Activated B cell treated with CpG ODN at 0.5 μM for 24 hours (primary cell): ENCODE measurements at places on chromosomes 3 and 15. TPM values are rescaled to one million over a fixed set of nuclear protein-coding genes. Genes with fewer than 3 reads are reported as not detected.

The C15orf62 gene
- 5.7 and 6.5 TPM in 2 replicates for total RNA-seq

The TCAIM gene
- 11.8 and 12.9 TPM in 2 replicates for total RNA-seq

The GPR160 gene
- 63.2 and 65.5 TPM in 2 replicates for total RNA-seq

DNA sequence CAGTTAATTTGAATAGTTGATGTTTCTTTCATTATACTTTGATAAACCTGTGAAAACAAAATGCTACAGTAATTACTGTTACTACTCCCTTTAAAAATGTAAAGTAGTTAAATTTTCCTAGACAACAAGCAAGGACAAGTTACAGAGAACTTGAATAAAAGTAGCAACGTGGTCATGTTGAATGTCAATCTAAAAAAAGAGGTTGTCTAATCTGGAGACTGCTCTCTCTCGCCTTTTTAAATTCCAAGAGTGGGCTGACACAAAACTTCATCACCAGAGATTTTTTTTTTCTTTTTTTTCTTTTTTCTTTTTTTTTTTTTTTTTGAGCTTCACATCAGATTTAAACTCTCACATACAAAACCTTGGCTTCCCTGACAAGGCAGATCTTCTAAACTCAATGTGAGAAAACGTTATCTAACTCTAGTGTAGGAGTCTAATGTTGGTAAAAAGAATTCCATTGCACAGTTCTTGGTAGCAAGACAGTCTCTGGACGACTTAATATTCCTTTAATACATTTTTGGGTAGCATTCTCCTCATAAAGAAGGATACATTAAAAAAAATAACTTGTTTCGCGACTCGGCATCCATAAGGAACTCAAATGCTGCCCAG is 4.1 kb downstream of the FOXP1 start:
- H3K4me1 ChIP-seq = peaks cover 60% of the 10 kb centered on the region
- H3K36me3 ChIP-seq = peaks cover 25% of the 10 kb centered on the region
- H3K27ac ChIP-seq = peak overlapping the region; percentile 93
- DNase-seq = no peak

- no peaks in the 10 kb centered on the region for H3K36me3 ChIP-seq
- H3K4me3 ChIP-seq = no peak overlapping the region
- DNase-seq = no peak
- H3K4me1 ChIP-seq = no peaks in the 10 kb centered on the region
These were observed 231.9 kb downstream of the DTWD1 start for GRCh38 chr15:49852756-49853155.

DNA sequence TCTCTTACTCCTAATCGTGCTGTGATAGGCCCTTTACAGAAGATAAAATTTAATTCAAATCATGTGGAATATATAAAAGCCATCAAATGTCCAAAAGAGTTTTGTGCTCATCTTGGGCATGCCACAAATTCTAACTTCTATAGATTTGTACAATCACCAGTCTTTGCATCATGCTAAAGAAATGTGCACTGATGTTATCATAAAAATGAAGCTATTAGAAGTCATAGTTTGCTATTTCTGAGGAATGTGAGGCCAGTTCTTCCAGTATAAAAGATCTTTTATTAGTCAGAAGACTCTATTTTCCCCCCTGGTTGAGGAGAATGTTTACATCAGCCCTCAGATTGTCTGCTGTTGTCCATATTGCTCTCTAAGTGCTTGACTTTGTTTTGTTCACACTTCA is 2.1 kb upstream of the ANXA2 start:
- H3K4me3 ChIP-seq = no peak overlapping the region
- H3K36me3 ChIP-seq = peaks cover 17% of the 10 kb centered on the region
- H3K27me3 ChIP-seq = no peaks in the 10 kb centered on the region
- no peak overlapping the region for H3K27ac ChIP-seq

DNA sequence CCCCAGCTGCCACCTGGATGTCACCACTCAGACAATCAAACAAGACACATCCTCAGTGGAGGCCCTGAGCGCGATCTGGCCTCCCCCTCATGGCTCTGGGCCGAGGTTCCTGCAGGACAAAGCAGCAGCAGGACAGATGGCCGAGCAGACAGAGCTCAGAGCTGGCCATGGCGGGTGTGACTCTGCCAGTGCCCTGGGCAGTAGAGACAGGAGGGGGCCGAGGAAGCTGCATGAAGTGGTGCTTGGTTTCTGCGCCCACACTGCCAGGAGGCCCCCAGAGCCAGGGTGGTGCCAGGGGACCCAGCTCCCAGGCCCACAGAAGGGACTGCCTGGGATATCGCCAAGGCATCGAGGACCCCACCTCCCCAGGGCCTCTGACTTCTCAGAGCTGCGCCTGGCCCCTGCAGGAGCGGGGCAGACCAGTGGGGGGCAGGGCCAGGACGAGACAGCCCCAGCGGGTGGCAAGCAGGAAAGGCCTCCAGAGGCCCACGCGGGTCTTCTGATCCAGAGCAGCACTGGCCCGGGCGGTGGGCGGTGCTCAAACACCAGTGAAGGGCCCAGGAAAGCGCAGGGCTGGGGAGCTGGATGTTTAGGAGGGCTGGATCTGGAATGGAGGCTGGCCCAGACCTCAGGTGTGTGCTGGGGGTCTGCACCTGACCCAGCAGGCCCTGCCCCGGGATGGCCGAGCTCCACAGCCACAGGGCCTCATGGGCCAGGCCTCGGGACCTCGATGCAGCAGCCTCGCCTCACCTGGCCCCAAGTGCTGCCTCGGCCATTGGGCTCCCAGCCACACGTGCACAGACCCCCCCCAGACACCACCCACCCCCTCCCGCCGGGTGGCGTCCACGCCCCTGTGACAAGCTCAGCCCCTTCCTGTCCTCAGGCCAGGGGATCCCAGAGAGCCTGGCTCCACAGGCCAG is 76.0 kb downstream of the GOLGA8G start:
- DNase-seq = no peak
- H3K4me1 ChIP-seq = no peaks in the 10 kb centered on the region
- peaks cover 15% of the 10 kb centered on the region for H3K27me3 ChIP-seq
- no peak overlapping the region for H3K27ac ChIP-seq

DNA sequence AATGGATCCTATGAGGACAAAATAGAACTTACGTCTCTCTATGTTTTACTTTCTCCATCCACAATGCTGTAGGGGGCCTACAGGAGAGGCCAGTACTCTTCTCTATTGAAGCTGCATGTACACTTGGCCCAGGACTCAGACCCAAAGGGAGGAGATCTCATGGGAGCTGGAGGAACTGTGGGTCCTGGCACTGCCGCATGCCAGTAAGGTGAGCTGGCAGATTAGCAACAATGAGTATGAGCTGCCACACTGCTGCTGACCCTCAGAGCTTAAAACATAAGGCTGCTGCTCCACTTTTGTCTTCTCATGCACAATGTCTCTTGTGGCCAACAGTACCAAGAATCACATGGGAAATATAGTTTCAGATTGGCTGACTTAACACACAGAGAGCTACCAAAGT is 57.8 kb upstream of the TBC1D5 start:
- DNase-seq = no peak
- H3K4me1 ChIP-seq = peaks cover 10% of the 10 kb centered on the region
- H3K4me3 ChIP-seq = no peak overlapping the region
- H3K36me3 ChIP-seq = no peaks in the 10 kb centered on the region
- no peak overlapping the region for H3K27ac ChIP-seq
- H3K27me3 ChIP-seq = no peaks in the 10 kb centered on the region

GRCh38 chr3:101194392-101194791 is 126.0 kb downstream of the IMPG2 start:
- DNase-seq = no peak
- no peaks in the 10 kb centered on the region for H3K4me1 ChIP-seq
- H3K4me3 ChIP-seq = no peak overlapping the region
- H3K36me3 ChIP-seq = no peaks in the 10 kb centered on the region
- H3K27me3 ChIP-seq = no peaks in the 10 kb centered on the region
- H3K27ac ChIP-seq = no peak overlapping the region

DNA sequence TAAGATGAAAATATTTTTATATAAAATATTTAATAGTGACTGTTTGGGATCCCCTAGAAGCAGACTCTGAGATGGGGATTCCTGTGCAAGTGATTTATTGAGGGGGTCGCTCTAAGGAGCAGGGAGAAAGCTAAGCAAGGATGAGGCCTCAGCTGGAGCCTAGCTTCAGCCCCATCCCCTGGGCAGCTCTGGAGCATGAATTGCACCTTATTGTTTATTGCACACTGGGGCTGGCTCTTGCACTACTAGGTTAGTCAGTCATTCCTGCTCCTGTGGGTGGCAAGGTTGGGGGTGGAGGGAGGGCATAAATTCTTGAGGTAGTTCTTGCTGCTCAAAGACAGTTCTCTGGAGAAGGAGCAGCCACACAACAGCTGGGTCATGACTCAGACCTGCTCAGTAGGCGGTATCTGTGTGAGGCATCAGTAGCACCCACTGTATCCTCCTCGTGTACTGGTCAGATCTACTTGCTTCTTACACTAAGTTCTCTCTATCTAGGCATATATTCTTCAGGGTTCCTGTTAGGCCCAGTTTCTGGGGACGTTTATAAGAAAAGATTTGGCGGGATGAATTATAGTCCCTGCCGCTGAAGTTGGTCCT is 27.2 kb upstream of the TNFSF10 start:
- no peak for DNase-seq
- H3K36me3 ChIP-seq = no peaks in the 10 kb centered on the region
- no peak overlapping the region for H3K4me3 ChIP-seq
- H3K27me3 ChIP-seq = no peaks in the 10 kb centered on the region
- no peak overlapping the region for H3K27ac ChIP-seq

GRCh38 chr3:48247401-48247811 is 6.5 kb downstream of the ZNF589 start:
- H3K4me1 ChIP-seq = peaks cover 8% of the 10 kb centered on the region
- H3K27me3 ChIP-seq = no peaks in the 10 kb centered on the region
- H3K36me3 ChIP-seq = peaks cover 41% of the 10 kb centered on the region
- H3K27ac ChIP-seq = peak overlapping the region; percentile 2
- H3K4me3 ChIP-seq = no peak overlapping the region

- H3K27me3 ChIP-seq = no peaks in the 10 kb centered on the region
- H3K36me3 ChIP-seq = no peaks in the 10 kb centered on the region
- DNase-seq = no peak
- H3K27ac ChIP-seq = no peak overlapping the region
These were observed 291.3 kb upstream of the TRIM42 start for GRCh38 chr3:140386357-140387100.

- H3K4me3 ChIP-seq = no peak overlapping the region
- DNase-seq = no peak
- H3K27me3 ChIP-seq = no peaks in the 10 kb centered on the region
These were observed 3.4 kb downstream of the TMCC1 start for GRCh38 chr3:129890125-129890524.

GRCh38 chr3:97822359-97822775 is 556 bp downstream of the CRYBG3 start:
- H3K27ac ChIP-seq = peak overlapping the region; percentile 47
- H3K4me3 ChIP-seq = peak overlapping the region; percentile 88
- H3K4me1 ChIP-seq = peaks cover 21% of the 10 kb centered on the region
- peaks cover 44% of the 10 kb centered on the region for H3K27me3 ChIP-seq
- no peaks in the 10 kb centered on the region for H3K36me3 ChIP-seq

GRCh38 chr3:51355891-51356578 is 29.1 kb upstream of the MANF start:
- no peak overlapping the region for H3K4me3 ChIP-seq
- no peak for DNase-seq
- no peaks in the 10 kb centered on the region for H3K4me1 ChIP-seq
- H3K27ac ChIP-seq = no peak overlapping the region
- peaks cover 9% of the 10 kb centered on the region for H3K27me3 ChIP-seq
- H3K36me3 ChIP-seq = no peaks in the 10 kb centered on the region

DNA sequence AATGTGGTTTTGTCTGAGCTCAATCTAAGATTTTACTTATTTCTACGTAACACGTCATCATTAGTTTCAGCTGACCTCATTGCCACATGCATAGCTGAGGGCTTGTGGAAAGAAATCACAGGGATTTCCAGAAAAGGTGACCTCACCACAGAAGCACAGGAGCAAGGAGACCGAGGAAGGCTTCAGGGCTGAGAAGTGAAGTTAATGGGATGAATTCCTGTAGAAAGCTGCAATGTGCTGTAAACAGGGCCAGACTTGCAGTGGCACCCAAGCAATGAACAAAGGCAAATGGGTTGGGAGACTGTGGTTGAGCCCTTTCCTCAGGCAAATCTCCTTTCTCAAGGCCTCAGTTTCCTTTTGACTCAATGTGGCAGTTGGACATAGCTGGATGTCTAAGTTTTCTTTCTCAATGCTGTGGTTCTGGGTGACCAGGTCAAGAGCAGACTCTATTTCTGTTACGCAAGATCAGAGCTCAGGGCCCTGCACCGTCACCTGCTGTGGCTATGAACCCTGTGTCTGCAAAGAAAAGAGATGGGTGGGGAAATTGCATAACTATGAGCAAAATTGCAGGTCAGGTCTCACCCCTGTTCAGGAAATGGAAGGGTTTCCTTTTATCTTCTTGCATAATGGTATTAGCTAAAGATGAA is 252.2 kb upstream of the TBL1XR1 start:
- H3K4me1 ChIP-seq = peaks cover 14% of the 10 kb centered on the region
- H3K36me3 ChIP-seq = no peaks in the 10 kb centered on the region
- peak overlapping the region; percentile 48 for H3K4me3 ChIP-seq
- no peak for DNase-seq
- no peaks in the 10 kb centered on the region for H3K27me3 ChIP-seq

DNA sequence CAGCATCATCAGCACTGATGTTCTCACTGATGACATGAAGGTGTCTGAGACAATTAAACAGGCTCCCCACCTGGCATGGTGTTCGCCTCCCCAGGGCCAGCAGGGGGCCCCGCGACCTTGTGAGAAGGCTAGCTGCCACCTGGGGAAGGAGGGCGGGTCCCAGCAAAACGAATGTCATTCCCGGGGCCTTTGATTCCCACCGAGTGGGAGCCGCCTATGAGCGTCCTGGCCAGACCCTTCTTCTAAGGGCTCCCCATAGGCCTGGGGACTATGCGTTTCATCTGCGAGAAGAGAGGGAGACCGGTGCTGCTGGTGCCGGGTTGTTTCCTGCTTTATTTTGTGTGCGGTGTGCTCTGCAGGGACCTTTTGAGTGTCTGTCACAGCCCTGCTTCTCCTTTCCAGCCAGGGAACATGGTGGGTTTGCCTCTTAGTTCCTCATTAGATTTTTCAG is 20.5 kb upstream of the MINDY4B start:
- DNase-seq = peak; percentile 46
- H3K36me3 ChIP-seq = no peaks in the 10 kb centered on the region
- no peak overlapping the region for H3K27ac ChIP-seq

GRCh38 chr15:49621401-49621811 is 558 bp downstream of the DTWD1 start:
- H3K27ac ChIP-seq = peak overlapping the region; percentile 96
- no peaks in the 10 kb centered on the region for H3K27me3 ChIP-seq
- H3K4me1 ChIP-seq = peaks cover 31% of the 10 kb centered on the region
- peak overlapping the region; percentile 96 for H3K4me3 ChIP-seq
- H3K36me3 ChIP-seq = peaks cover 20% of the 10 kb centered on the region

- H3K27me3 ChIP-seq = peaks cover 53% of the 10 kb centered on the region
- no peaks in the 10 kb centered on the region for H3K36me3 ChIP-seq
- no peak overlapping the region for H3K27ac ChIP-seq
- peak overlapping the region; percentile 78 for H3K4me3 ChIP-seq
- H3K4me1 ChIP-seq = peaks cover 7% of the 10 kb centered on the region
- DNase-seq = peak; percentile 29
These were observed 26.4 kb downstream of the TYRO3 start for GRCh38 chr15:41585127-41586047.

- no peak overlapping the region for H3K4me3 ChIP-seq
- peaks cover 84% of the 10 kb centered on the region for H3K36me3 ChIP-seq
- H3K27ac ChIP-seq = no peak overlapping the region
- no peaks in the 10 kb centered on the region for H3K27me3 ChIP-seq
- no peak for DNase-seq
- no peaks in the 10 kb centered on the region for H3K4me1 ChIP-seq
These were observed 109.2 kb downstream of the EEFSEC start for GRCh38 chr3:128262457-128262856.

- no peaks in the 10 kb centered on the region for H3K27me3 ChIP-seq
- H3K4me1 ChIP-seq = no peaks in the 10 kb centered on the region
- no peak for DNase-seq
These were observed 22.5 kb downstream of the ANXA2 start for GRCh38 chr15:60375306-60375705.
